ENCODE measurements at places on chromosomes 7 and 10. TPM values are rescaled to one million over a fixed set of nuclear protein-coding genes. Genes with fewer than 3 reads are reported as not detected.

Gene PRF1
- 2.6 TPM for total RNA-seq

Gene GPR158
- 2.6 TPM for total RNA-seq

- no peak for DNase-seq
Observed at GRCh38 chr7:8105449-8106095, 137.0 kb downstream of the GLCCI1 start.

GRCh38 chr10:43899224-43899959 lies 250.7 kb upstream of the ZNF32 start:
- no peak for DNase-seq

- DNase-seq: no peak
Observed at GRCh38 chr7:129664029-129665012, 52.8 kb downstream of the NRF1 start.

All from glutamatergic neuron (in vitro differentiated cells).